CD8-positive, alpha-beta memory T cell (primary cell): ENCODE measurements at places on chromosomes 2 and 18. TPM values are rescaled to one million over a fixed set of nuclear protein-coding genes. Genes with fewer than 3 reads are reported as not detected.

GRCh38 chr18:57107140-57107832, 39.6 kb upstream of the BOD1L2 start:
- no peak for DNase-seq

DNA sequence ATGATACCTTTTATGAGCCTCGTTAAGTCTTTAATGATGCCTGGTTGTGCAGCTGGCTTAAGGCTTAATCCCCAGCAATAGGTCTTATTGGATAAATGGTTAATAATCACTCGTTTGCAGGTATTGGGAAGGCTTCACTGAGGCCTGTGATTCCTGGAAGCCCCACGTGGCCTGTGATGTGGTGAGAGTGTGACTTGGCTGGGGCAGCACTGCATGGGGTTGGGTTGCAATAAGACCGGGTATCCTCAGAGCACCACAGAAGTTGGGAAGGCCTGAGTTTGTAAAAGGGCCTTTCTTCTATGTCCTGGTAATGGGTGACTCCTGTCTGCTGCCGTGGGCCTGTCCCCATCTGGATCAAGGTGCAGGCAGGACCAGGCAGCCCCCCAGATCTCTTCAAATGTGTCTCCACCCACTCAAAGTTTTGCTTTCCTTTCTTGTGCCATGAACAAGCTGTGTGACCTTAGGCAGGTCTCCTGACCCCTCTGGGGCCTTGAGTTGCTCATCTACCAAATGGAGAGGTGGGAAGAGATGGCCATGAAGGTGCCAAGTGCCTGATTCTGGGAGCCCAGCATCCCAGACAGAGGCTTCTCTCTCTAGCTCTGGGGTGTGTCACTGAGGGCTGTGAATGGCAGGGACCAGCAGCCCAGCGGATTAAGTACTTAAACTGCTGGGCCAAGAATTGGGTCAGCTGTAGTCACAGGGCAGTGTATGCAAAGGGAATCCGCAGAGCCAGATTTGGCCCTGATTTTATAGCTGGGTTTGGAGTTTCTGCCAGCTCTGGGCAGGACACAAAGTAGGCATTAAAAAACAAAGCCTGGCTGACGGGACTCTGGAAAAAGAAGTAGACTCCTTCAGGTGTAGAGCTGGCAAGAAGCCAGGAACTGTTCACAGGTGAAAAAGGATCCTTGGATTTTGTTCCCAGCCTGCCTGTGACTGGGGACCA, 24.4 kb downstream of the LBH start:
- DNase-seq = no peak

DNA sequence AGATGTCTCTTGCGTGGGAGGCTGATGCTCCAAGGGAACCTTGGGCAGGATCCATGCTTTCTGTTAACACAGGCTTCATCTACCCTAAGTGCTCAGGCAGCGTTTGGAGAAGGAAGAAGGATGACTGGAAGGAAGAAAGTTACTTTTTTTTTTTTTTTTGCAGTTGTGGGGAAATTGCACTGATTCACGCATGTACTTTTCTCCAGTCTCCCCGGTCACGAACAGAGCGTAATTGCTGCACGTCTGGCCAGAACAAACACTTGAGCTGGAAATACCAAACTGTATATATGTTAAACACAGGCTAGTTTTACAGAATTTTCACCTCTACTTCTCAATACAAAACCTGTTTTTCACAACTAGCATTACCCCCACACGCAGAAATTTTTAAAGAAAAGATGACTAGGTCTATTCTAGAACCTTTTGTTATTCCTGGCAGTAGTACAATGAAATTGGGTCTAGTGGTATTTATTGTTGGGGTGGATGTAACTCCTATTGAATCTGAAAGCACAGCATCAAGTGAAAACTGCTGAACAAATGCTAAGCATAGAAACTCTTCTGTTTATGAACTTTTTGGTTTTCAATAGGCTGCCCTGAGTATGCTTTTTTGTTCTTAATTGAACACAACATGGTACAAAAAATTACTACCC, 9.3 kb upstream of the SCYGR5 start:
- DNase-seq = no peak

DNA sequence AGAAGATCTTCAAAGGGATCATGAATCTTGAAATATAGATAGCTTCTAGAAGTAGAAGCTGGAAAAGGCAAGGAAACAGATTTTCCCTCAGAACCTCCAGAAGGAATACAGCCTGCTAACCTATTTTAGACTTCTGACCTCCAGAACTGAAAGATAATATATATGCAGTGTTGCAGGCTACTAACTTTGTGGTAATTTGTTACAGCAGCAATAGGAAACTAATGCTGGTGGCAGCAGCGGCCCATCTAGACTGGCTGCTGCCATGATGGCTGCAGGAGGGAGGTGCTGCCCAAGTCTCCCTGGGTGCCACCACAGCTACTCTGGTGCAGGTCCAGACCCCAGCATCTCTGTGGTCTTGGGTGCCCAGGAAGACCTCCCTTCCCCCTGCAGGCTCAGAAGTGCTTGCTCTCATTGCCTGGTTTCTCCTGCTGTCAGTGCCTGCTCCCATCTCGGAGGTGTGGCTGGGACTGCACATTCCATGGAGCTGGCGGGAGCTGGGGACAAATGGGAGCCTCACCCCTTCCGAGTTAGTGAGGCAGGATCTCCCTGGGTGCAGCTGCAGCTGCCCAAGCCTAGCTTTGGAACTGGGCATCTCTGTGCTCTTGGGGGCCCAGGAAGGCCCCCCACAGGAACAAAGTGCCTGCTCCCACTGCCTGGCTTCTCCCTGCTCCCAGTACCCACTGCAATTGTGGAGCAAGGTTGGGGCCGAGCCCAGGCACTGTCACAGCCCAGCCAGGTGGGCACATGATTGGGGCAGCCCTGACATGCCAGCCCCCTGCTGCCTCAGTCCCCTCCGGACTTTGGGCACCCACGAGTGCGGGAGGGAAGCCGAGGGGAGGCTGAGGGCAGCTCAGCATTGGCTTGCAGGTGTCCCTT, 18.1 kb upstream of the CCDC88A start:
- DNase-seq = no peak

- no peak for DNase-seq
These were observed 19.2 kb upstream of the SPATA3 start for GRCh38 chr2:230976671-230977171.

GRCh38 chr2:31256611-31257382, 22.8 kb downstream of the EHD3 start:
- DNase-seq = no peak

GRCh38 chr2:152347076-152347475, 12.1 kb downstream of the FMNL2 start:
- DNase-seq = no peak

GRCh38 chr2:30280596-30281434, 49.5 kb downstream of the LBH start:
- DNase-seq = no peak

DNA sequence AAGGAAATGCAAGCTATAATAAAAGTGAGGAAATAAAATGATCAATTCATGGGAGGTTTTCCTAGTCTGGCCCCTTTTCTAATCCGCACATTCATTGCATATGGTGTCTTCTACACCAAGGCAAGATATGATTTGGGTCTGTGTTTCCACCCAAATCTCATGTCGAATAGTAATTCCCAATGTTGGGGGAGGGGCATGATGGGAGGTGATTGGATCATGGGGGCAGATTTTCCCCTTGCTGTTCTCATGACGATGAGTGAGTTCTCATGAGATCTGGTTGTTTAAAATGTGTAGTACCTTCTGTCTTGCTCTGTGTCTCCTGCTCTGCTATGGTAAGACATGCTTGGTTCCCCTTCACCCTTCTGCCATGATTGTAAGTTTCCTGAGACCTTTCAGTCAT, 315.4 kb downstream of the CYRIA start:
- DNase-seq = no peak

DNA sequence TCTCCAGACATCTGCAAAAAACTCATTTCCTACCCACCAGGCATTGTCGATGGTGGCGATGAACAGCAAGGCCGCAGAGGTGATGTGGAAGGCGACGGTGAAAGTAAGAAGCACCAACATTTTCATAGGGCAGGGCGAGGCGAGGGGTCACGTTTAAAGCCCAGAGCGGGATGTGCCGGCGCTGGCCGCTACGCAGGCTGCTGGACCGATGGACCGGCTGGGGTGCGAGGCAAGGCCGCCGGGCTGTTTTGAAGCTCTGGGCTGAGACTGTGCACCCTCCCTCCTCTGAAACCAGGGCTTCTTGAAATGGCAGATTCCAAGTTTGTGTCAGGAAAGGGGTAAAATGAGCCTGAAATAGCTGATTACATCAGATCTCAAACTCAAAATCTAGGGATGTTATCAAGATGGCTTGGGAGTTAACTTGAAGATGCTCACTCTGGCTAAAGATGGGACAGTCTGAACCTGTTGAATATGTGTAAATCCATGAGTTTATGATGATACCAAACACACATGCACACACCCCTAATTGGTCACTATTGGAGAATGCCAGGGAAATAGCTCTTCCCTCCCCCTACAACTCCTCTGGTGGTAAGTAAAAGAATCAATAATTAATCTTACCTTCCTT, 31.6 kb upstream of the GAREM2 start:
- no peak for DNase-seq

- DNase-seq = no peak
These were observed 12.5 kb upstream of the RAB31 start for GRCh38 chr18:9695605-9696004.

DNA sequence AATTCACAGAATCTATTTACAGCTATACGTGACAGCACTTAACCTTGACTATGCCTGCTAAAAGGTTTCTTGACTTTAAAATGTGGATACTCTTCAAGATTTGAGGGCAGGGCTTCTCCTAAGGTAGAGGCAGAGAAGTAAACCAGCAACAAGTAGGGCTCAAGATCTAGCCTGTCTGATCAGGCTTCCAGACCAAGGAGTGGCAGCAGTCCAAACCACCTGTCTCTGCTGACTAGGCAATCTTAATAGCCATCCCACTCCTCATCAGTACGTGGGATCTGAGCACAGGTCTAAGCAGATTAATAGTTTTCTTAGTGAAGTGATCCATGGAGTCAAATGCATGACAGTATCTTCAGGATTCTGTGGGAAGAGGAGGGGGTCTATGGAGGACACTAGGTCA, 100.4 kb downstream of the GPD2 start:
- DNase-seq = no peak

GRCh38 chr18:12106471-12106870, 12.8 kb downstream of the ANKRD62 start:
- no peak for DNase-seq

- DNase-seq = no peak
These were observed 8.5 kb downstream of the PDK1 start for GRCh38 chr2:172564376-172564775.

- no peak for DNase-seq
These were observed 85.5 kb upstream of the GLI2 start for GRCh38 chr2:120650022-120650644.

GRCh38 chr18:70366670-70367069, 77.8 kb downstream of the SOCS6 start:
- DNase-seq = no peak

- peak; percentile 49 for DNase-seq
These were observed 116.9 kb downstream of the SMAD7 start for GRCh38 chr18:48833701-48834412.

DNA sequence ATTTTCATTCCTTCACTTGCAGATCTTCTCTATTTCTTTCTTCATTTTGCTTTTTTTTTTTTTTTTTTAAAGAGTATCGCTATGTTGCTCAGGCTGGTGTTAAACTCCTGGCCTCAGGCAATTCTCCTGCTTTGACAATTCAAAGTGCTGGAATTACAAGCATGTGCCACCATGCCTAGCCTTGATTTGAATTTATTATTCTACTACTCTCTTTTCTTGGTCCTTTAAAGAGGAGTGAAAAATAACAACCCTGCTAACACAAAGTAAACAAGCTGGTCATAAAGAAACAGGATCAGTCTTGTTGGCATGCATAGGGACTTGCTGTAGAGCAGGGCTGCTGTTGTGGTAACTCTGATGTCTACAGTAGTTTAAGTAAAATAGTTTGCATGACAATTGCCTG, 1615.3 kb upstream of the ZEB2 start:
- DNase-seq = no peak

GRCh38 chr2:145041706-145042105, 521.8 kb upstream of the ZEB2 start:
- no peak for DNase-seq

DNA sequence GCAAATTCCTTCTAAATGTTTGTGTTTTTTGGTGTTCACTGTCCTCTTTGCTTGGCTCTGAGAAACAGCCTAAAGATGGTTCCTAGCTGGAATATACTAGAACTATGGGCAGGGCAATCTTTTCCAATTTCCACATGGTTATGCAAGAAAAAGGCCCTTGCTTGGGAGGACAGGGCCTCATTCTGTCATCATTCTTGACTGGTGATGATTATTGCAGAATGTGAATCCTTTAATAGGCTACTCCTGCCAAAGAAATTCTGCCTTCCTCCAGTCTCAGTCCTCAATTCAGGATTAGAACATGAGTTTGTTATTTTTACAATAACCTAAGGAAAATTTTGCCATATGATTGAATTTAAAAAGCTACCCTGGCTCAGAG, 218.7 kb downstream of the HNMT start:
- DNase-seq = no peak

DNA sequence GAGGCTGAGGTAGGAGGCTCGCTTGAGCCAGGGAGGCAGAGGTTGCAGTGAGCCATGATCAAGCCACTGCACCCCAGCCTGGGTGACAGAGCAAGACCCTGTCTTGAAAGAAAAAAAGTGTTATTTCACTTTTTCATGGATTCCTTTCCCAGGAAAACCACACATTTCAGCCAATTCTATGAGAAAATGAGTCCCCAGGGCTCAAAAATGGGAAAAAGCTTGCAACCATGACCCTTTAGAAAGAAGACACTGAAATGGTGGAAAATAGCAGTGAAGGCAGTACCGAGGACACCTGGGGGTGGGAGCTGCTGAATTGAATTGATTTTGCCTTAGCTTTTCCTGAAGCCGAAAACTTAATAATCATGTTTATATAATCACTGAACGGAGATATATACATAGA, 284.2 kb upstream of the HDAC4 start:
- DNase-seq = no peak

Gene ALPP
- polyA plus RNA-seq = not detected

Gene SCN7A
- polyA plus RNA-seq = not detected

Gene CTNNA2
- not detected for polyA plus RNA-seq

Gene CCBE1
- not detected for polyA plus RNA-seq

Gene IL36RN
- not detected for polyA plus RNA-seq

Gene TWIST2
- polyA plus RNA-seq = not detected

Gene TXNDC2
- polyA plus RNA-seq = not detected

Gene ST6GAL2
- polyA plus RNA-seq = not detected
